Activated naive CD4-positive, alpha-beta T cell treated with Interleukin-2 at 50 U/mL for 16 hours (primary cell): ENCODE measurements at places on chromosomes 6 and 20.

- DNase-seq: no peak
Measured at GRCh38 chr6:111723412-111723970, 117.8 kb upstream of the TRAF3IP2 start.

GRCh38 chr20:46013829-46014516 is 5.3 kb downstream of the MMP9 start:
- DNase-seq: peak; percentile 73

DNA sequence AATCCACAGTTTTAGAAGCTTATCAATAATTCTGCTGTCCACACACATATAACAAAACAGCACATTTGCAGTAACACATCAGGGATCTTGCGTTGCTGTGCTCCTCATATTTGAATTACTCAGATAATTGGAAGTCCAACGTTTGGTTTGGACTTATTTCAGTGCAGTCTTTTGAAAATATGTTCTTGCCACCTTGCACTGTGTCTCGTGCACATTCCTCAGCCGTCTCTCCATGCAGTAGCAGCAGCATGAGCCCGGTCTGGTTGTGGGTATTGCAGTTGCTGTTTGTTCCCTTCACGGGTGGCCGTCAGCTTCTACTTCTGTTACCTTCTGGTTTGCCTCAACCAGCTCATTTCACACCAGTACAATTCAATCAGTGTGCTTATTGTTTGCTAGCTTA is 215.5 kb downstream of the SLC24A3 start:
- DNase-seq: no peak

- no peak for DNase-seq
Measured at GRCh38 chr6:8710668-8711431, 275.5 kb upstream of the SLC35B3 start.

DNA sequence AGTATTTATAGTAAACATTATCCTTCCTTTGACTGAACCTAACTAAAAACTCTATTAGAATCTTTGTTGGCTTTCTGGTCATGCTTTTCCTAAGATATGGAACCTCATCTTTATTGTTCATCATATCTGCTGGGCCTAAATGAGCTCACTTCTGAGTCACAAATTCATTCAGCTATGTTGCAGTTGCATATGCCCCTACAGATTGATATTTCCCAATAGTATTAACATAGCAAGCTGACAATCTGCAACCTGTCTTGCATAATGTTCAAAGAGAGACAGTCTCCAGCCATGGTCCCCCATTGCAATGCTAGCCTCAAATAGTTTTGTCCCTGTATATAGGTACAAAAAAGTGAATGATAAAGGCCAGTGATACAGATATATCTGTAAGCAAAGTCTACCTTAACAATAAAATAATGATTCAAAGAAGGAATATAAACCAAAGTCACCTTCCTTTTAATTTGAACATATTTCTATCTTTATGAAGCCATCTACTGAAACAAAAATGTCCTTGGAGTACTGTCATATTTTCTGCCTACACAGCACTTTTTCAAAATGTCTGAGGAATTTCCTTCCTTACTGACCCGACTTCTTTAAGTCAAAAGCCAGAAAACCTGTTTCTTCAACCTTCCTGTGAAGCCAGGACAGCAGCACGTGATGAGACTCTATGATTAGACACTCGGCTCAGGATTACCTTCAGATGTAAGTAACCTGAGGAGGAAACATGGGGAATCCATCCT is 140.7 kb downstream of the UBE3D start:
- no peak for DNase-seq

- no peak for DNase-seq
Measured at GRCh38 chr20:13770141-13770540, 14.6 kb downstream of the ESF1 start.

DNA sequence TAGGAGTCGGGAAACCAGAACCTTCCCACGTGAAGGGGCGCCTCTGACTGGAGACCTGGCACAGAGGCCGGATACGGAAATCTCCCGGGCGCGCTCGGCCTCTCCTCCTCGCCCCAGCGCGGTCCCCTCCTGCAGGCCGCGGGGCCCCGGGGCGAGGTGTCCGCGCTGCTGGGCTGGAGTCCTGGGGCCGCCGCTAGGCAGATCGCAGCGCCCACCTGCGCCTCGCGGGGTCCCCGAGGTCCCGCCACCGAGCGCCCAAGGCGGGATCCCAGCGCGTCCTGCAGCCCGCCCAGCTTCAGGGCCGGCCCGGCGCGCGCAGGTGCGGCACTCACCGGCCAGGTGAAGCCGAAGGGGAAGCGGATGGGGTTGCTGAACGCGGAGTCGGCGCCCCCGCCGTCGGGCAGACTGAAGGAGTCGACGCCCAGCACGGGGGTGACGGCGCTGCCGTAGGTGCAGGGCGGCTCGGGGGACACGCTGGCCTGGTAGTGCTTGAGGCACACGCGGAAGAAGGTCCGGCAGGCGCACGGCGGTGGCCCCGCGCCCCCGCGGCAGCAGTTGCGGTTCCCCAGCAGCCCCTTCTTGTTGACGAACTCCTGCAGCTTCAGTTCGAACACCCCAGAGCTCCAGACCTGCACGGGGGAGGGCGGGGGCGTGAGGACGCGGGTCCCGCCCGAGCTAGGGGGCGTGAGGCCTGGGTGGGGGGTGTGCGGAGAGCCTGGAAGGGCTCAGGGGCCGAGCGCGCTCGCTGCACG is 1.5 kb downstream of the DLL1 start:
- DNase-seq: no peak

- peak; percentile 29 for DNase-seq
Measured at GRCh38 chr20:53028337-53029007, 56.3 kb downstream of the TSHZ2 start.

DNA sequence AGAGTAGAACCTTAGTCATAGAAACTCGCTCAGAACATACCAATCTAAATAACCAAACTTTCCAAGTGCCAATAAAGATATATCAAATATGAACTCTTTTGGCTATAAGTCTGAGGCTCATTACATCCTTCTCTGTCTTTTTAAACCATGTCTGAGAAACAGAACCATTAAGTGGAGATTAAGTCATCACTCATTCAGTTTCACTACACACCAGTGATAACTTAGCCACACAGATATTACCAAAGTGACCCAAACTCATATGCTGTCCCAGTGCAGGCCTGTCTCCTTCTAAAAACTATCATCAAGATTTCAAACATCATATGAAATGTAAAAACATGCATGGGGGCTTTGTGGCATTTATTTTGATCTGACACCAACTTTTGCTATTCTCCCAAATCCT is 12.0 kb downstream of the GCLC start:
- no peak for DNase-seq

DNA sequence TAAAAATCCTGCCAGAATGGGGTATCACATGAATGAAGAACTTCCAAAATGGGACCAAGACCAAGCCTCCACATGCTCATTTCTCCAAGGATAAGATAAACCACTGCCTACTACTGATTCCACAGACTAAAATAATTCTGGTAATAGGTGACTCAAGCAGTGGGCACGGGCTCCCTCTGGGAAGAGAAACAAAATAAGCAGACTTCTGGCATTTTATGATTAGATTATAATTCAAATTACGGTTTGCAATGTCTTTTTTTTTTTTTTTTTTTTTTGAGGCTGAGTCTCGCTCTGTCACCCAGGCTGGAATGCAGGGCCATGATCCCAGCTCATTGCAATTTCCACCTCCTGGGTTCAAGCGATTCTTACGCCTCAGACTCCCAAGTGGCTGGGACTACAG is 16.0 kb downstream of the UQCC1 start:
- no peak for DNase-seq

DNA sequence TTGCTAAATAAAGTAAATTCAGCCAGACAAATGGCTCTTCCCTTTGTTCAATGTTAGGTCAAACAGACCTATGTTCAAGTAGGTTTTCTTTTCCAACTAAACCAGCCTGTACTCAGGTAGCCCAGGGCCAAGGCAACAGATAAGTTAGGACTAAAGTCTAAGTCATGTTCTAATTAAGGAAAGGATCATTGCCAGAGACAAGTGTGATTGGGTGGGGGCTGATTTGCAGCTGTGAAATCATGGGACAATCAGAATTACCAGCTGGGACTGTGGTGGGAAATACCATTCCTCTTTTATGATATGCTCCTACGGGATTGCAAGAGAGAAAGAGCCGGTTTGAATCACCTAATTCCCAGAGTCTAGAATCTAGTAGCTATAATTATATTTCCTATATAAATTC is 4.2 kb upstream of the FBXO30 start:
- no peak for DNase-seq

DNA sequence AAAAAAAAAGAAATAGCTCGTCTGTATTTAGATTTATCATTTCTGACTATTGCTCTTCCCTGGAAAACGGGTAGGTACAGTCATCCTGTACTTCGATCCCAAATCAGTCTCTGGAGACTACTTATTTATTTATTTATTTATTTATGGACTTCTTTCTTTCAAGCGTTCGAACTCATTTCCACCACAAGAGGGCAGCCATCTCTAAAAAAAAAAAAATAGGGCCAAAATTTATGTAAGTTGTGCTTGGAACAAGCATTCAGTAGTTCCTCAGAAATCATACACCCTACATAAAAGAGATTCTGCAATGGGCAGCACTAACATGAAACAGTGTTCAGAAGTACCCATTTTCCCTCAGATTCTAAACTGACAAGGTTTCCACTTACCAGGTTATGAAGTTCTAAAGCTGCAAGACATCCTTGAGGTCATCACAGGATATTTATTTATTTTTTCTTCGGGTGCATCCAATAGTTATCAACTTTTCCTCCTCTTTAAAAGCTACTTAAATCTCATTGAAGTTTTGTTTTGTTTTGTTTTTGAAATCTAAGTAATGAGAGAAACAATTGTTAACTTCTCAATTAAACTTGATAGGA is 1.9 kb upstream of the BMP2 start:
- no peak for DNase-seq

DNA sequence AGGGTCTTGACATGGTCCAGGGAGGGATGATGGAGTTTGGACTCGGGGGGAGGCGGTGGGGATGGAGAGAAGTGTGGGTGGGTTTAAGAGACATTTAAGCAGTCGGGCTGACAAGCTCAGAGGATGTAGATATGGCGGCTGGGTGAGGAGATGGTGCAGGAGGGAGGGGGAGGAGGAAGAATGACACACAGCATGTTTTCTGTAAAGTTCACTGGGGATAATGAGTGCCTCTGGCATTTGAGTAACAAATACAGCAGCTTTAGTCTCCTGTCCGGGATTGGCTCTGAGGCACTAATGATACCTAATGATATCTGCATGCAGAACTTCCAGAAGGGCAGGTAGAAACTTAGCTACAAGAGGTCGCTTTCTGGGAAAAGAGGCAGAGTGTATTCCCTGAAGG is 107.8 kb downstream of the DHX35 start:
- DNase-seq: no peak

DNA sequence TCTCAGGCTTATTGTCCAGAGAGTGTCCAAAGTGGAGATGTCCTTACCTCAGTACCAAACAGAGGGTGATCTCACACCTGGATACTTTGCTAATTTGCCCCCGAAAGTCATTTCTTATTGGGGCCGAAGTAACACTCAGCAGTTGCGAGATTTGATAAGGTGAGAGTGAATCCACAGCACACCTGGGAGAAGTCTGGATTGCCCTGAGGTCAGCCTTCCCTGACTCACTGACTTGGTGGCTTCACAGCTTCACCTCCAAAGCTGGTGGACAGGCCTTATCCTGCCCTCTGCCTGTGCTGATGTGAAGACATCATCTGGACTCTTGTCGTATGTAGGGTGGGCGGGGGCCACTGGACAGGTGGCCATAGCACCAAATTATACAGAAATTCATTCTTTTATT is 101.9 kb upstream of the ARMC2 start:
- DNase-seq: no peak

GRCh38 chr20:59808729-59809381 is 124.6 kb downstream of the SYCP2 start:
- DNase-seq: no peak

GRCh38 chr6:25645916-25646315 is 6.1 kb upstream of the SCGN start:
- DNase-seq: no peak

- no peak for DNase-seq
Measured at GRCh38 chr6:8947900-8948299, 512.6 kb upstream of the SLC35B3 start.

DNA sequence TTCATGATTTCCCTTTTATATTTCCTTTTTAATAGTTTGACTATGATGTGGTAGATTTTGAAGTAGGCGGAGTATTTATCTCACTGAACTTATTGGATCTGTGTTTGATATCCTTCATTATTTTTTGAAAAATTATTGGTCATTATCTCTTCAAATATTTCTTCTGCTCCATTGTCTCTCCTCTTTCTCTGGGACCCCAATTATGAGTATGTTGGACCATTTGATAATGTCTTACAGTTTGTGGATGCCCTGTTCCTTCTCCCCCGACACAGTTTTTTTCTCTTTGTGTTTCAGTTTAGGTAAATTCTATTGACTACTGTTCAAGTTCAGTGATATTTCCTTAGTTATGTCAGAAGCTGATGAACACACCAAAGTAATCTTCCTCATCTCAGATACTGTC is 49.4 kb upstream of the COL10A1 start:
- no peak for DNase-seq

DNA sequence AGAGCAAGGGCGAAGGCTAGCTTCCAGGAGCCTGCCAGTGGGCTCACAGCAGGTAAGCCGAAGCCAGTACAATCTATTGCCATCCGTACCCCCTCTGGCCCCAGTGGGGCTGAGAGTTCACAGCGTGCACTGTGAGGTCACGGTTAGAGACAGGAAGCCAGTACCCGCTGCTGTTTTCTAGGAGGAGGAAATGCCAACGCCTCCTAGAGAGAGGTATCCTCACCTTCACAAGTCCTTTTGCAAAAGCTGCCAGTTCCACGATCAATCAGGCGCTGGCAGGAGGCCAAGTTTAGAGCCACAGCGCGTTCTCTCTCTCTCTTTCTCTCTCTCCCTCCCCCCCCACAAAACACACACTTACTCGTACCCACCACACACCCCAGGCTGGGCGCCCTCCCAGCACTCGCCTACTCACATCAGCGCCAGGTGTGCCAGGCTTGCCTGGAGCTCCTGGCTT is 22.5 kb downstream of the COL9A1 start:
- no peak for DNase-seq

- DNase-seq: no peak
Measured at GRCh38 chr6:17972074-17972952, 15.1 kb downstream of the KIF13A start.

GRCh38 chr6:5450073-5450472 is 188.8 kb downstream of the FARS2 start:
- no peak for DNase-seq

DNA sequence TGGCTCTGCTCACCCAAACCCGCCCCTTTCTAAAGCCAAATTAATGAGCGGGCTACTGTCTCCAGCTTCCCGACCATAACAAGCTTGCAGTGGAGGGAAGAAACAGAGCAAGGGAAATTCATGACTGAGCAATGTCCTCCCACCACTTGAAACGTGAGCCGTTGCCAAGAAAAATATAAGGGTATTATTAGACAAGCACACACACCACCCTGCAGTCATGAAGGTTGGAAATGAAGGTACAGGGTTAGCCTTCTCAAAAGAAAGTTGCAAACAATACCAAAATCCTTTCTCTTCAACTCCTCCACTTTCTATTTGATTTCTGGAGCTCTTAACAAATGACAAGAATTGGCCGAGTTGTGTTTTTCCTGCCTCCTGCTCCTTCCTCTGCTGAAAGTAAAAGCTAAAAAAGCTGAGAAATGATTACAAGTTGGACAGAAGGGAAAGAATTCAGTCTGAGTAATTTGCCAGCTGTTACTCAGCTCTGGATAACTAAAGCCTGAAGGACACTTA is 151.1 kb upstream of the B3GAT2 start:
- DNase-seq: no peak
